Uterus (tissue), 4 donors: ENCODE measurements at places on chromosomes 2 and 18. TPM values are rescaled to one million over a fixed set of nuclear protein-coding genes. Genes with fewer than 3 reads are reported as not detected.

- DNase-seq: no peak
Observed at GRCh38 chr2:13193900-13194299, 477.2 kb downstream of the TRIB2 start.

DNA sequence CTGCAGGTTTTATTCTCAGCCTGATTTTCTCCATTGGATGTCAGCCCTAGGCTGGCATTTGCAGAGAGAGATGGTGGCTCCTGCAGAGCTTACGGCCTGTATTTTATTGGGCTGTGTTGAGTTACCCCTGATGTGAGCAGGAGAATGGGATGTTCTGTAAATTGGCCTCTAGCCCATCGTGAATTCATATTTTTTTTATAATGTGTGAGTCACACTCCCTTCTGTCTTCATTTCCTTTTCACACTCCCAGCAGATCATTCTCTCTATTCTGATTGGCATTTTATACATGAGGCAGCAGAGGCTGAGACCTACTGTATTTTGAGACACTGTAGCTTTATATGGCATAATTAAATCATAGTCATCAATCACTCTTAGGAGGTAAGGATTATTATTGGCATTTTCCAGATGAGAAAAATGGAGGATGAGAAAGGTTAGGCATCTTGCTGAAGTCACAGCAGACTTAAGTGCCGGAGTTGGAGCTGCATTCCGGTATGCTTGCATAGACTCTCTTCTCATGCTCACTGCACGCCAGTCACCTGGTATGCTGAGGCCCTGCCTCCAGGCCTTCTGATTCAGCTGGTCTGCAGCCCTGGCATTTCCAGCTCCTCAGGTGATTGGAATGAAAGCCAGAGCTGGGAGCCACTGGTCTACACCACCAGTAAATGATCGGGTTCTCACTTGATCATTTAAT is 142.4 kb downstream of the NEDD4L start:
- no peak for DNase-seq

DNA sequence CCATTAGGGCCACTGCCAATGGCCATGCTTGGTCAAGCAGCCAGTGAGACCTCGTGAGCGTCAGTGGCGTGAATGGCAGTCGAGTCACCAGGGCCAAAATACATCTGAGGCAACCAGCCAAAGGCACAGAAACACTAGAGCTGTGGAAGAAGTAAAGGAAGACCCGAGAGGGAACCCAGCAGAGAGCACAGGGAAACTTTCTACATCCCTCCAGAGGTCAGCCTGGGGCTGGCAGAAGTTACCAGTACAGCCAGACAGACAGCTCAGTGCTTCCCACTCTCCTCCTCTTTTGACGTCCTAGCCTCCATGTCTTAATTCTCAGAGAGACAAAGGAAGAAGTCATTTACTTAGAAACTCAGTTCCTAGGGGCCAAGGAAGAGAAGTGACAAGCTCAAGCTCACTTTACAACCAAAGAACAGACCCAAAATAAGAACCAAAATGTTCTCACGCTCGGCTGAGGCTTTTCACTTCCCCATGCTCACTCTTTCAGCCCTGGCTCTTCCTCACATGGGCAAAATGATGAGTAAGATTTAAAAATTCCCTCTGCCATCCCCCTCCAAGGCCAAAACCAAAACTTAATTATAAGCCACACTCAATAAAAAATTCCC is 8.7 kb downstream of the CYRIA start:
- DNase-seq: peak; percentile 39

- no peak for DNase-seq
Observed at GRCh38 chr2:12017499-12018157, 271.2 kb downstream of the LPIN1 start.

DNA sequence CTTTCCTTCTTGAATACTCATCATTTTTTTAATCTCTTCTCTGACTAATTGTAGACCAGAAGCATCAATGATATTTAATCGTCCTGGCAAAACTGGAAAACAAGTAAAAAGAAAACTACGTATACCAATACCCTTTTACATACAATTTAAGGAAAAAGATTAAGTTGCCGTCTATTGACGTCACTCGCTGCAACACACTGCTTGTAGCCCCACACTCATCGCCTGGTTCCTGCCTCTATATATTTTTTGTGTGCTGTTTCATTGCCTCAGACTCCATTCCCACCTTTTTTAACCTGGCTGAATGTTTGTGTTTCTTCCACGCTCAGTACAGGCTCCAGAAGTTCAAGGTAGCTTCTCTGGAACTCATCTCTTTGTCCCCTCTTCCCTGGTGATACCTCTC is 536.2 kb downstream of the METTL4 start:
- DNase-seq: no peak

GRCh38 chr18:901761-902160 is 2.9 kb upstream of the ADCYAP1 start:
- DNase-seq: no peak

DNA sequence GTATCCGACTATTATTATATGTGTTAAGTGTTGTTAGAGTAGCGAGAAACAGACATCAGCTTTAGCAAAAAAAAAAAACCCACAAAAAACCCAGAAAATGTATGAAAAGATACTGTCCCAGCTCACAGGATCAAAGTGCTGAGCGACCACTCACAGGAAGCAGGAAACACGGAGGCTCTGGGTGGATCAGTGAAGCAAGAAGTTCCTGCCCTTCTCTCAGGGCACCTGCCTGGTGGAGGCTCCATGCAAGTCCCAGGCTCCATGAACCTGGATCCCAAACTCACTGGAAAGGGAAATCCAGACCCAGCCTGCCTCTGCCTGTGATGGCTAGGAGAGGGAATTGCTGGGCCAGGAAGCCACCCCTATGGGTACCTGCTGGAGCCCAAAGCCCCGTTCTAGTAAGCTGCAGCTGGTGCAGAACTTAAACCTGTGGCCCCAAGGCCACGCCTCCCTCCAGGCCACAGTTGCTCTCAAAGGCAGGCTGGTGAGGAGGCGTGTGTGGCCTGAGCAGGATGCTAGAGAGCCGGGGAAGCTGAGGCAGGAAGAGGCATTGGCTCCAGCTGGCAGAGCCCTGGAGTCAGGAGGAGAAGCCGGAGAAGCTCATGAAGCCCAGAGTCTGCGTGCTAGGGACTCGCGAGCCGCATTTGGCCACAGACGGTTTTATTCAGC is 63.5 kb upstream of the TAF1B start:
- DNase-seq: no peak

DNA sequence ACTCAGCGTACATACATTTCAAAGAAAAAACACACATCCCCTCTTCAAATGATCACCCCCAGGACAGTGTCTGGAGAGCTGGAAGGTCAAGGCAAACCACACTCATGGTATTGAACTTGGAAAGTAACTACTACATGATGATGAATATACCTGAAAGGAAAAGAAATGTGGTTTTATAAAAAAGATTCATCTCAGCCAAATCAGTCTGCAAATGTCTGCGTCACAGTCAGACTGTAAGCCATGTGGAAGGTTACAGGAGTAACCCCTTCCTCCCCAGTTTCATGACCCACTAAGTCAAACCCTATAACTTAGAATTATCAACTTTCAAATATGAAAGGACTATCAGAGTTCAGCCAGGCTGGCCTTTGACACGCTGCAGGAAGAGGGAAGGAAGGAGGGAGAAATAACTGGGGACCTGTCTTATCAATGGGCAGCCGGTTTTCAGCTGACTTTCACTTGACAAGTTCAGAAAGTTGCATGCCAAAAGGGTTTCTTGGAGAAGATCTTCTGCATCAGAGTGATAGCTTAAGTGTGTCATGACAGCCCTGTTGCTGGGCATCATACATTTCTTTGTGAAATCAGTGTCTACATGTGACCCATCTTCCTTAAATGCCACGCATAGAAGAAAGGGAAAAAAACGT is 7.0 kb upstream of the BMP10 start:
- no peak for DNase-seq

- DNase-seq: no peak
Observed at GRCh38 chr2:15858466-15858865, 81.9 kb upstream of the MYCN start.

- no peak for DNase-seq
Observed at GRCh38 chr2:6893876-6894482, 16.4 kb downstream of the RSAD2 start.

DNA sequence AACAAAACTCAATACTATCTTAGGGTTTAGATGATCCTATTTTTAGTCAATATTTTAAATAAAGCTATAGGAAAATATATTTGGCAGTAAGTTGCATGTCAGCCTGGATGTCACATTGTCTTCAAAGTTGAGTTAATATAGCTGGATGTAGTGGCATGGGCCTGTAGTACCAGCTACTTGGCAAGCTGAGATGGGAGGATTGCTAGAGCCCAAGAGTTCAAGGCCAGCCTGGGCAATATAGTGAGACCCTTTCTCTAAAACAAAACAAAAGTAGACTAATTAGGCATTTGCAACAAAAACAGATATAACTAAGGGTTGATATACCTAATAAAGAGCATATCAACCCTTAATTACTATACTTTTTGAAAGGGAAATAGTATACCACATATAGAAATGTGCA is 254.6 kb upstream of the KCNJ3 start:
- DNase-seq: no peak

GRCh38 chr2:53504507-53504906 is 263.1 kb upstream of the CHAC2 start:
- no peak for DNase-seq

DNA sequence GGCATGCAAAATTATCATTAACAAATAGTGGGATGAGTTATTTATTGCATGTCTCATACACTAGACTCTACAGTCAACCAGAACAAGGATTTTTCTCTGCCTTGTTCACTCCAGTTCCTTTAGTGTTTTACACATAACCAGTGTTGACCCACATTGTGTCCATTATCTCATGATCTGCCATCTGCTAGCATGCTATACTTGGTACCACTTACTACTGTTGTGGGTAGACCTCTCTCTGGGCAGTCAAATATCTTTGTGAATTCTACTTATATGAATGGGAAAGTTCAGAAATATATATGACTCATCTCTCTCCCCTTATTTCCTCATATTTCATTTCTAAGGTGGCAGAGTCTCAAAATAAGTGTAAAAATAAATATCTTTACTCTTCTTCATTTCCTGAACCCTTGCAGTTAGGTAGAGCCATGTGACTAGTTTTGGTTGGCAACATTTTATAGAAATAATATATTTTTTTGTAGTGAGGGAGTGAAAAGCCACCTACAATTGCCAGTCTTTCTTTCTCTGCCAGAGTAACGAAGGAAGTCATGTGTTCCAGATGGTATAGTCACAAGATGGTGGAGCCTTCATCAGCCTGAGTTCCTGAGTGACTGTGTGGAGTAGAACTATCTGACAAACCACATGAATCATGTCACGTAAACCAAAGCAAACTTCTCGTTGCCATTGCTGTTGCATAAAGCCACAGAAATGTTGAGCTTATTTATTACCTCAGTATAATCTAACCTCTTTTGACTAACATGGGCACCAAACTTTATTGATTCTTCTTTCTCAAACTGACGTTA is 704.0 kb downstream of the RNF144A start:
- DNase-seq: no peak

DNA sequence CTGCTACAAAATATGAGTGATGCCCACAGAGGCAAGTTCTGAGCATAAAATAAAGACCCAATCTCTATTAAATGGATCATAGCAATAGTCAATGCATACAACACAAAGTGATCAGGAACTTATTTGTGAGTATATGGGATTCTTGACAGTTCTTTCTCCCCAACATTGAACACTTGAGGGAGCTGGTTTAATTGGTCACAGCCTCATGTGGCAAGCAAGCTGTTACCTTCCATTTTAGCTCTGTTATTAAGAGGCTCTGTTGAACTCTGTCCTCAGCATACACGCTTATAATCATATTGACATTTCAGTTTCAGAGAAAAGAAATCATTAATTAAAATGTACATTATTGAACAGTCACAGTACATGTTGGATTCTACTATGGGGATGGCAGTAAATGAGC is 37.6 kb upstream of the PAX3 start:
- no peak for DNase-seq

DNA sequence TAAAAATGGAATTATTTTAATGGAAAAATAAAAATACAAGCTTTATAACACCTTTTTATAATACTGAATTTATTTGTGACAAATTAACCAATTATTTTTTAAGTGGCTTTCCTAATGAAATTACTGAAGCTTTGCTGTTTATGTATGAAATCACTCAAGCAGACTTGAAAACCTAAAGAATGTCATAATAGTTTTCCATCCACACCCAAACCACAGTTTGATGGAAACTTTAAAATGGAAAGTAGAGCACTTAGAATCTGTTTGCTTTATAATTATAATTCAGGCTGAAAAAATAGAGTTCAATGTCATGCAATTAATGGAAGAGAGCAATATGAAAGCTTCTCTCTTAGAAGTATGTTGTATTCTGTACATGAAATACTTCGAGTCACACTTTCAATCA is 31.6 kb upstream of the WDR75 start:
- no peak for DNase-seq

GRCh38 chr18:67318651-67319050 is 197.9 kb downstream of the DSEL start:
- no peak for DNase-seq

DNA sequence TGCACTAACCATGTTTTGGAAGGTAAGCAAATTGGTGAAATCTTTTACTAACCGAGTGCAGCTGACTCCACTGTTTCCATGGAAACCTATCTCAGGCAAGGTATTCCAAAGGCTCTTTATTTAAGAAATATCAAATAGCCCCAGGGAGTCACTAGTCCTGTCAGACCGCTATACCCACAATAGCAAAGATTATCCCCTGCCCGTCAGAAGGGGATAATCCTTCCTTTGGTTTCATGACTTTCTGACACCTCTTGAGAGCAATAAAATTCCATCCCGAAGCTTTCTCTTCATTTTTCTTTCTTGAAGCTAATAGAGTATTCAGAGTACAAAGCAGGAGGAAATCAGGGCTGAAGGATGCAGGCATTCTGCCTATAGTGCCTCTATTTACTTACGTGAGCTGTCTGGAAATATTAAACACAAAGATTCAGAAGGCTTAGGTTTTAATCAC is 34.7 kb upstream of the MAP2 start:
- DNase-seq: no peak

DNA sequence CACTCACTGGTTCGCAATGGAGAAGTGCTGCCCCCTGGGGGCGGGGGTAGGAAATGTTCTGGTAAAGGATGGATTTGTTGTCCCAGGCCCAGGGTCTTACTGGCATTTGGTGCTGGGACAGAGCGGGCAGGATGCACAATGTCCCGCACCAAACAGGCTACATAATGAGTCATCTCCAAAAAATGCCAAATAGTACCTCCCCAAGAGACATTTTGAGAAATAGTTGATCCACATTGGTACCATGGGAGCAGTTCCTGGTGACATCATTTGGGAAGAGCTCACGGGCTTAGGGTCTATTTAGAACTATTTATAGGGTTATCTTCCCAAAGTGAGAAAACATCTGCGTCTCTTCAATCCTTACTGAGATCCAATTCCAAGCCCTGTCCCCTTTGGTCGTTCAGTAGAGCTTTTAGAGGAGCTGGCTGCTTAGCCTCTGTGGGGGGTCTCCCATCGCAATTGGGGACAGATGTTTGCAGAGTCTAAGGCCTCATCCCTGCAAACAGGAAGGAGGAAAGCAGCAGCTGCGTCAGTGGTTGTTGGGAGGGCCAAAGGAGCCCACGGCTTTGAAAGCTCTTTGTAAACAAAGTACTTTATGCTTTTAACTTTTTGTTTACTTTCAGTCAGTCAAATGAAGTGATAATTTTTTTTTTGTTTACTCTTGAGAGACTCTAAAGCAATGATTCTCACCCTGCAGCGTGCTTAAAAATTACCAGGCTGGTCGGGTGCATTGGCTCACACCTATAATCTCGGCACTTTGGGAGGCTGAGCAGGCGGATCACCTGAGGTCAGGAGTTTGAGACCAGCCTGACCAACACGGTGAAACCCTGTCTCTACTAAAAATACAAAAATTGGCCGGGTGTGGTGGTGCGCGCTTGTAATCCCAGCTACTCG is 49.3 kb downstream of the GREB1 start:
- DNase-seq: peak; percentile 79

The ADD2 gene
- total RNA-seq: 0.51 TPM

The SERPINB5 gene
- not detected for total RNA-seq

The G6PC2 gene
- not detected for total RNA-seq

The GATA6 gene
- total RNA-seq: 50.5 TPM

The SLC4A5 gene
- 2.1 TPM for total RNA-seq
